CD4-positive, alpha-beta T cell treated with Interleukin-6 for 4 hours (primary cell): ENCODE measurements at places on chromosomes 12 and 14.

GRCh38 chr14:100621806-100622205, 34.6 kb upstream of the BEGAIN start:
- DNase-seq, result no peak

DNA sequence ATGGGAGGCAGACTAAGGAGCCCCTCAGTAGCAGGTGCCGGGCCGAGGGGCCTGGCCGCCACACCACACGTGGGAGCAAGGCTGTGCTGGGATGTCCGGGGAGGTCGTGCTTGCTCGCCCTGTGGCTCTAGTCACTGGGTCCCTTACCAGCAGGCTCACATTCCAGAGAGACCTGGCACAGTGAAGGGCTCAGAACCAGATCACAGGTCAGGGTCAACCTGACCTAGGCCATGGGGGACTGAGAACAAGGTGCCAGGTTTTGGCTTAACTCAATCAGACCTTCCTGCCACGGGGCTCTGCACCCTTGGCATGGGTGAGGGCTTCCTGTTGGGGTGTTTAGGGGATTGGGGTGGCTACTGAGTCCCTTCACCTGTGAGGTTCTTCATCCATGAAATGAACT, 22.3 kb downstream of the DEGS2 start:
- DNase-seq, result no peak

DNA sequence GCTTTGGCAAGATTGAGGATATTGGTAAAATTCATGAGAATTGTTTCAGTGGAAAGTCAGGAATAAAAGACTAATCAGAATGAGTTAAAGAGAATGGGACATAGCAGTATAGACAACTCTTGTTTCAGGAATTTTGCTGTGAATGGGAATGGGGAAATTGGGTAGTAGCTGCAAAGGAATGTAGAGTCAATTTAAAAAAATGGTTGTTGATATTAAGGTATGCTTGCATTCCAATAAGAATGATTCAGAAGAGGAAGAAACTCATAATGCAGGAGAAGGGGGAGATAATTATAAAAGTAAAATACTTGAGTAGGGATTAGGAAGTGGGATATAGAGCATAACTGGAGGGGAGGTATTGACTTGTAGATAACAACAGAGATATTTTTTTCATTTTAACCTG, 40.7 kb downstream of the MNAT1 start:
- no peak for DNase-seq

DNA sequence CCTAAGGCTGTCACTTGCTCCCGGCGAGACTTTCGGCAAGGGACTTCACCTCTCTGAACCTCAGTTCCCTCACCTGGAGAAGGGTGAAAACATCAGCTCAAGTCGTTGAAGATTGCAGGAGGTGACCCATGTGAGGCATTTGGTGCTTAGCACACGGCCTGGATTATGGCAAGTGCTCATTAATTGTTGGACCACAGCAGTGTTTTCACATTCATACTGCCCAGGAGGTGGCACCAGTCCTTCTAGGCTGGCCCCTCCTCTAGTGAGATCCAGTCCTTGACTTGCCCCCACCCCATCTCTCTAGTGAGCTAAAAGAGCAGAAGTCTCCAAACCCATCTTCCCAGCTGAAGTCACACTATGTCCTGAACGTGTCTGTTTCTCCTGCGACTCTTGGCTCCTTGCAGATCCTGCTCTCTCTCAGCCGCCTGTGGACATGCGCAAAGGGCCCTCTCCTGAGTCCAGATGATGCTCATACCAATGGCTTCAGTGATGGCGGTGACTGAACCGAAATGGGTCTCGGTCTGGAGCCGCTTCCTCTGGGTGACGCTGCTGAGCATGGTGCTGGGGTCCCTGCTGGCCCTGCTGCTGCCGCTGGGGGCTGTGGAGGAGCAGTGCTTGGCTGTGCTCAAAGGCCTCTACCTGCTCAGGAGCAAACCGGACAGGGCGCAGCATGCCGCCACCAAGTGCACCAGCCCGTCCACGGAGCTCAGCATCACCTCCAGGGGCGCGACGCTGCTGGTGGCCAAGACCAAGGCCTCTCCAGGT, 1.6 kb downstream of the FICD start:
- DNase-seq, result no peak

GRCh38 chr12:61574339-61574738, 685.9 kb upstream of the USP15 start:
- DNase-seq, result no peak

DNA sequence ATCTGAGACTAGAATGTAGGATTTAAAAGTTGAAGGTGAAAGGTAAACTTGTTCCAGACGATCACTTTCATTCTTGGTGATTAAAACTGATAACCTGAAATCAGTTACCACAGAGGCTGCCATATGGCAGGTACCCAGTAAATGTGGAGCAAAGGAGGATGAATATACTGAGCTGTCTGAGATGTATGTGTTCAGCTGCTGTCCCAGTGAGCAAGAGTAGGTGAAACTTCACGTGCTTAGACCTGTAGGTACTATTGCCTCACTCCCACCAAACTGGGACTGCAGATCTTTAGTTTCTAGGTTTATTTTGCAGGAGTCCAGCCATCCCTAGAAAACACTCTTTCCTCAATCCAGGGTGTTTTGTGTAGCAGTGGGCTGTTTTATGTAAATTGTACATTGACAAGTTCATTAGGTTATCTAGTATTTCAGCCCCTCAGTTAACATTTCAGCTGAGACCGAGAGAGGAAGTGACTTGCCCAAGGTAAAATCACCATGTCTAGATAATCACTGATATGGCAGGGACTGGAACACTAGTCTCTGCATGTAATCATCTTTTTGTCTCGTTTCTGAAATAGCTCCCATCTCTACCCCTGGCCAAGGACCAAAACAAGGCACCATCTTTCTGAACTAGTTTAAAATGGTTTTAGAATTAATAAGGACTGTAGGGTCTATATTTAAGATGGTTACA, 62.7 kb downstream of the ATG14 start:
- DNase-seq, result no peak

GRCh38 chr12:54024127-54024526, 4.1 kb upstream of the HOXC6 start:
- DNase-seq, result no peak

DNA sequence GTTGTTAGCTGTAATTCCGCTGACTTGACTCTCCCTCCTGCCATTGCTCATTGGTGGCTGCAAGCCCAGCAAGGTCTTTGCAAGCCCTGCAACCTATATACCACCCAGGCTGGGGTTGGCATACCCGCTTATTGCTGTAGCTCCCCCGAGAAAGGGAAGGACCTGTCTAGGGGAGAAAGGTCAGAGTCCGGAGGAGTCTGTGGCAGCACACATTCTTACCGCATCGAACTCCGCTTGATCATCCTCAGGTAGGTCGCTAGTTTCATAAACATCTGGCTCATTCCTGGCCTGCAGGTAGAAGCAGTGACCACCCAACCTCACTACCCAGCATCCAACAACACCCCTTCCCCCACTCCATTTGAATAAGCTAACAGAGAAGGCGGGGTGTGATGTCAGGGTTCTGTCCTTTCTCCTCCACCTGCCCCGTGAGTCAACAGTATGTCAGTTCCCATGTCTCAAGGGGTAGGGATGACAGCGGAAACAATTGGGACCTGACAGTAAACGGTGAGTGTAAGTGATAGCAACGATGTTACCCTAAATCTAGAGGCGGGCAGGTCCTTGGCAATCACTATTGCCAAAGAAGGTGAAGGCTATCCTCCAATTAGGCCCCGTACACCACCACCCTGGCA, 1.1 kb downstream of the DCTN2 start:
- DNase-seq, result no peak

DNA sequence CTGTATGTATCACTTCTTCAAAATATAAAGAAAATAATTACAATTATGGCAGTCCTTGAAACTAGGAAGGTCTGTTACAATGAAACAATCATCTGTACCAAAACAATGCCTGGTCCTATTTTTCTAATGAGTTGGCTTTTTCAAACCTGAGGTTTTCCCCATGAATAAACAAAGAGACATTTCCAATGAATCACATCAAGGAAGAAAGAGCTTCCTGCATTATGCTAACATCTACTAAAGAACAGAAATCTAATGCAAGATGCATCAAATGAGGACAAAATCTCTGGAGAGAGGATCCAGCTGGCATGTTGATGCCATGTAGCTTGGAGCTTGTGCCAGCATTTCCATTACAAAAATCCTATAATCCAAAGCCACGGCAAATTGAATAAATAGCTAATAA, 29.3 kb downstream of the NIN start:
- DNase-seq, result no peak

- DNase-seq, result no peak
Measured at GRCh38 chr14:81286574-81287370, 66.0 kb upstream of the GTF2A1 start.

- DNase-seq, result no peak
Measured at GRCh38 chr12:51920046-51920445, 12.7 kb downstream of the ACVRL1 start.

- peak; percentile 10 for DNase-seq
Measured at GRCh38 chr14:89504602-89505313, 87.7 kb upstream of the FOXN3 start.

- DNase-seq, result no peak
Measured at GRCh38 chr14:68464711-68465110, 328.2 kb downstream of the ZFP36L1 start.

- no peak for DNase-seq
Measured at GRCh38 chr14:54830650-54831049, 72.0 kb downstream of the GCH1 start.

- DNase-seq, result no peak
Measured at GRCh38 chr14:98176892-98177291, 1095.1 kb downstream of the BCL11B start.

DNA sequence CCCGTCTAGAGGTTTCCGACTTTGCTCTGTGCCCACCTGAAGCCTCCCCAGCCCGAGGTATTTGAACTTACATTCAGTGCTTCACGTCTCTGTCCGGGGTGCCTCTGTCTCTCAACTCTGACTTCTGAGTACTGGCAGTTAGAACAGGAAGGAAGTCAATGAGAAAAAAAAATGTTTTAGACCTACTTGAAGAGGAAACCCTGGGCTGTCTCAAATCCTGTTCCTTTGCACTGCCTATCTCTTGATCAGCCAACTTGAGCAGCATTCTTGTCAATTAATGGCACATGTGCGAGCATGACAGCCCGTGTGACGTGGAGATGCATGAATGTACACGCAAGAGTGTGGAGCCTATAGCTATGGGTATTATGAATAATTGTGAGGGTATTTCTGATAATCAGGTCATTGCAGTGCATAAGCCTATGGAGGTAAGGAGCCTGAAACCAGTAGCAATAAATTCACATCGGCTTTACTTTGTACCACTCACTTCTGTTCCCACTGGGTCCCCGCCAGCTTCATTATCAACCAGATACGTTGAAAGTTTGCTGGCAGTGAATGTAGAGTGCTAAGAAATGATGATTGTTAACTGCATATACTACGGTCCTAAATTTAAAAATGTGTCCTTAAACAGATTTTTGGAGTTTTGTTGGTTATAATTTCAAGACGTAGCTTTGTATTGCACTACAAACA, at the start of gene ARHGDIB:
TSS of gene ARHGDIB (minus strand) at position 136 of the 687 bp plus-strand sequence. CDS start 10,889 bp downstream, outside the sequence.
- peak; percentile 83 for DNase-seq

- no peak for DNase-seq
Measured at GRCh38 chr12:80848858-80849257, 88.9 kb downstream of the LIN7A start.

GRCh38 chr14:54221432-54221803, 175.4 kb upstream of the CDKN3 start:
- no peak for DNase-seq

DNA sequence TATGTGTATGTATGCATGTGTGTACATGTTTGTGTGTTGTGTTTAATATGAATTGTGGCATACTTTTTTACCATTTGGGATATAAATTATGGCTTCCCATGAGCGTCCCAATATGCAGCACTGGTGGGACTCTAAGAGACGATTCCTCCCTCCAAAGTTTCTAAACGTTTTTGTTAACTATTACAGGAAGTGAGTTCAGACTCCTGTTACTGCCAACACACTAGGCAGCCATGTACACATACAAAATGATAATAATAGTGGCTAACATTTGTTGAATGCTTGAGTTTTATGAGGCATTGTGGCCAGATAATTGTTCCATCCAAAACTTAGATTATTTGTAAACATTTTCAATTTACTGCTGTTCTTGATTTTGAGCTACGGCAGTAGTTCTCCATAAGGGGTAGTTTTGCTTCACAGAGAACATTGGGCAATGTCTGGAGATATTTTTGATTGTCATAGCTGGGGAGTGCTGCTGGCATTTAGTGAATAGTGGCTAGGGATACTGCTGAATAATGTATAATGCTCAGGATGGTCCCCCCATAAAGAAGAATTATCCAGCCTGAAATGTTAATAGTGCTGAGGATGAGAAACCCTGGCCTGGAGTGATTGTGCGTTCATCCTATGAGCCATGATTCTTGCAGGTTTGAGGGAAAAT, 45.1 kb downstream of the ARID2 start:
- no peak for DNase-seq

DNA sequence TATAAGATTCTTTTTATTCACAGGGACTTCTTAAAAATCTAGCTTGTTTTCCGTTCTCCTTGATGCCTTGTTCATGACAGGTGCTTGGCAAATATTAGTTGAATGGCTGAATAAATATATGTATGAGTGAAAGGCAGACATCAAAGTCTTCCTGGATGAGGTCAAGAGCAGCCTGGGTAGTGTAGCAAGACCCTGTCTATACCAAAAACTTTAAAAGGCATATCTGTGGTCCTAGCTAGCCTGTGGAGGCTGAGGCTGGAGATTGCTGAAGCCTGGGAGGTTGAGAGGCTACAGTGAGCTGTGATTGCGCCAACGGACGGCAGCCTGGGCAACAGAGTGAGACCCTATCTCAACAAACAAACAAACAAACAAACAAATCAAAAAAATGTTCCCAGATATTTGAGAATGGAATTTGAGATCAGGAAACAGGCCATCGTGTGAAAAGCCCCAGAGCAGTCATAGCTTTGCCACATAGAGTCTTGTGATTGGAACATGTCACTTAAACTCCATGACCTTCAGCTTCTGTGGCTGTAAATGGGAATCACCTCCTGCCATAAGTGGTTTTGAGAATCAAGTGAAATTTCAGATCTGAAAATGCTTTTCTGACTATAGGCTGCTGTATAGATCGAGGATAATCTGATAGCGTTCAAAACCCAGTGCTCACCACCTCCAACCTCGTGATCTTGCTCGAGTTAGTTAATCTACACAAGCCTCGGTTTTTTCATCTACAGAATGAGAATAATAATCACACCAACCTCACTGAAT, 64.3 kb downstream of the ZFP36L1 start:
- DNase-seq, result no peak

DNA sequence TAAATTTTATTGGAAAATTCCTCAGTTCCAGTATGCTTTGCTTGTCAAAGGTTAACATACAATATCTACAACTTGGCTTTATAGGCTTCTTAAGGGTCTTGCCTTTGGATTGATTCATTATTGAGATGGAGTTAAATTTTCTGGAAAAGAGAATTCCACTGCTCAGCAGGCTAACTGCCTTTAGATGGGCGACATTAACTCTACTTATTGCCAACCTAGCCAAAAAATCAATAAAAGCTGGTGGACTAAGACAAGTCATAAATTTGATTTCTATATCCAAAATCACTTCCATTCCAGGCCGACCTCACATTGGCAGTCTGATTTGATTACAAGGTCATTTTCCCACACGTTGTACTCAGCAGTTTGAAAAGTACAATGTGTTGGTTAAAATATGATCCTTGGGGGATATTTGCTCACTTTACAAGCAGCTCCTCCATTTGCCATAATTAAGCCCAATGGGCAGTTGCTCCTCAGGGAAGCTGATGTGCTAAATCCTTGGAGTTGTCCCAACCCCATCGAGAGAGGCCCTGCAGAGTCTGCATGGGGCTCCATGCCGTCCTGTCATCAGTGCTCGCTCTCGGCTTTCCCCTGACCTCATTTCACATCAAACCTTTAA, 36.1 kb upstream of the CRY1 start:
- no peak for DNase-seq
